ENCODE measurements at places on chromosomes 2 and 18.
A peak's percentile ranks its signal among the peaks of the same experiment; 100 is the strongest.

- DNase-seq, result peak; percentile 29
These were observed 33.4 kb downstream of the ITGA6 start for GRCh38 chr2:172460780-172461201.

GRCh38 chr2:3656762-3657721 lies 958 bp upstream of the ALLC start:
- no peak for DNase-seq

DNA sequence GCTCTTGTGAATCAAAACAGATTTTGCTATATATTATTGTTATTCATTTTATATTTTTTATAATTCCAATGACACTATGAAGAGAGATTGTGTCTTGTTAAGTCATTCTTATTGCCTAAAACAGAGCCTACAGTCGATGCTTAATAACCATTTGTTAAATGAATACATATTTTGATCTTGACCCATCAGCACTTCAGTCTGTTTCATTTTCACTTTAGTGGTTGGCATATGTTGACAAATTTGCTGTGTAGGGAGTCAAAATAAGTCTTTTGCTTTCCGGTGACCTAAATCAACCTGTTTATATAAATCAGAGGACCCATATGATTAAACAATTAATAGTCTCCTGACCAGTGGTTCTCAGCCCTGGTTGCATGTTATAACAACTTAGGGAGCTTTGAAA lies 97.1 kb downstream of the TXNL1 start:
- no peak for DNase-seq

- no peak for DNase-seq
These were observed 97.3 kb upstream of the CHAC2 start for GRCh38 chr2:53670331-53670730.

DNA sequence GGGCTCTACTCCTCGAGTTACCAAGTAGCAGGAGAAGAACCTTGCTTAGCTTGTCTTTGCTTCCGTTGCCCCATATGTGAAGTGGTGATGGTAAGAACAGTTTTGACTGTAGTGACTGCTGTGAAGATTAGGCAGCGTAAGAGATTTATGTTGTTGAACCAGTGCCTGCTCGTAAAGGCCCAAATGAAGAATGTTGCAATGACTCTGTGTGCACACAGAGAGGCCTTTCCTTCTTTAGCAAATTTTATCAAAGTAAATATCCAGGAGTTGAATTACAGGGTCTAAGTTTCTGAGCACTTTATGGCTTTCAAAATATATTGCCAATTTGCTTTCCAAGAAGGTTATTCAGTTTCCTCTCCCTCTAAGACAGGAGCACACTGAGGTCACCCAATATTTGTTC lies 14.5 kb downstream of the NTSR2 start:
- peak; percentile 27 for DNase-seq

DNA sequence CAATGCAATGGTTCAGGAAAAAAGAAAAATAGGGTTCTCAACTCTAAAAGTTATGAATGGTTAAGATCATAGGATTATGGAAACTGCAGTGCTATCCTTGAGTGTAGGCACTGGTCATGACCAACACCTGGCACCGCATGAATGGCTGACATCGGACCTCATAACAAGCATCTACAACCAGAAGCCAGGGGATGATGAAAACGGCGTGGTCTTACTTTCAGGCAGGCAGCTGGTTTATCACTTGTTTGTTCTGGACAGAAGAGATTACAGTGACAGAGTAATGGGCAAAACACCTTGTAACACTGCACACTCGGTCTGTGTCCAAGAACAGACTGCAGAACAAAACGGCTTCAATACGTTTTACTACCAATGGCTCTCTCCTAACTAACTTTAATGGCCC lies 132.8 kb downstream of the STK39 start:
- no peak for DNase-seq

DNA sequence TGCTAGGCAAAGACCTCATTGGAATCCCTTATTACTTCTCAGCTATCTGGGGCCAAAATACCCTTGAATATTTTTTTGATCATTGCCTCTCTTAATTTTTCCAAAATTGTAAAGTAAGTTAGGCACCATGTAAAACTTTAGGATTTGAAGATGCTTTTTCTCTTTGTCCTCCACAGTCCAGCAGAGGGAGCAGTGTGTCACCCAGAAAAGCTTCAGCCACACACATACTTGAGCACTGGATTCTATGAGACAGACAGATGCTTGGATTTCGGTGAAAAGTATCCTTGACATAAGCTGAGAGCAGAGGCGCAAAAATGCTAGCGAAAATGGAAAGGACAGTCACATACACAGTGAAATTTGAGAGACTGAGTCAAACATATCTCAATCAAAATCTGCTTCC lies 74.7 kb upstream of the KCNJ3 start:
- DNase-seq, result no peak

DNA sequence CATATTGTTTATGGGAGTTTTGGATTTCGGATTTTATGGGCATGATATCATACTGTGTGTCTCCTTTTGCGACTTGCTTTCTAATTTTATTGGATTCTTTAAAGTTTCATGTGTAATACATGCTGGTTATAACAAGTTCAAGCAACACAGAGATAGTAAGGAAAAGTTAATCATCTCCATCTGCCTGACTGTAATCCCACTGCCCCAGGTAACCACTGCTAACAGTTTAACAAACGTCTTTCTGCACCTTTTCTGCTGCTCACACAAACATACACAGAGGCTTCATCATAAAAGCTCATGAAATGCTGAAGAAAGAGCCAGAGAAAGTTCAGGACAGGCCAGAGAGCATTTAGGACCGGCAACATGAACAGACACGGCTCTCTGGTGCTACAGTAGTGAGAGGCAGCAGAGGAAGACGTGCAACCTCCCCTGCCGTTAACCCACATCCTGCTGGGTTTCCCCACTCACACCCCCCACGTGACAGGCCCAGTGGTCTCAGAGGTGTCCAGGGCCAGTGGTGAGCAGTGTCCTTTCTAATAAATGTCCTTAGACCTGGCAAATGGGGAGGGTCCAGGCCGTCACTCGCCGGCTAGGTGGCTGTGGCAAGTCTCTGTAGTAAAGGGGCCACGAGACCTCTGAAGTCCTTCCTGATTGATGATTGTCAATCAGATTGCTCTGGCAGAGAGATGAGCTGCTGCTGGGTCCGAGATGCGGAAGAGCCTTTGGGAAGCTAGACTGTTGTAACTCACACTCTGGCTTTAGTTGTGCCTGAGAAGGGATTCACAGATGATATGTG lies 43.0 kb upstream of the SLC1A4 start:
- no peak for DNase-seq

- no peak for DNase-seq
These were observed 49.0 kb upstream of the BIN1 start for GRCh38 chr2:127155947-127156346.

- no peak for DNase-seq
These were observed 99.4 kb upstream of the PID1 start for GRCh38 chr2:229370509-229370908.

DNA sequence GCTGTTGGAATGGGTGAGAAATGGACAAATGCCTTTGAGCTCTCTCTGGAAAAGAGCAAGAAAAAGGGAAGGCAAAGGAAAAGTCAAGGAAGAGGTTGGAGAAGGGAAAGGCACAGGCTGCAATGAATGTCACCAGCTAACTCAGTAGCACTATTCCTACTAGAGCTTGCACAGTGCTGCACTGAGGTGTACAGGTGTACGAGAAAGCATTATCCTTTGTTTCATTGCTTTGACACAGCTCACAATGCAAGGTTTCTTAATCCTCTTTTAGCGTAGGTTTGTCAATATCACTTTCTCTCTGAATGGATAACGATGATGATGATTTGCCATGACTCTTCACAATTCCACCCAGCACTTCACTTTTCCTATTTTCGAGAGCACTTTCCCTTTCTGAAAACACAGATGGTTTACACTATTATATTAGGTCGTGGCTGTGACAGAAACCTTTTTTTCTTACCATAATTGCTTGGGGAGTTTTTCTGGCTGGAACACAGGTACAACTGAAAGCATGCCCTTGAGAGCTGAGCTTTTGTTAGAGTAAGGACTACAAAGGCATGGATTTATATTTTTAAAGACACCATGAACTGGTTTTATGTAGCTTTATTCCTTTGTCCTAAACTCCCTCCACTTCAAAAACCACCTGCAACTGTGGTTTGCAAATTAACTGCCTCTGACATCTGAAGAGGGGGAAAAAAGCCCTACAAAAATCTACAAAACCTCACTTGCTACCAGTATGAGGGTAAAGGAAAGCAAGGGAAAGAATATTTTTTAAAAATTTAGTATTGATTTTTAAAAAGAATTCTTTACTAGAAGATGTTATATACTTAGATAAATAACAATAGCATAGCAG lies 265.5 kb downstream of the TGIF1 start:
- no peak for DNase-seq

GRCh38 chr18:57925706-57926105 lies 118.3 kb upstream of the NEDD4L start:
- DNase-seq, result peak; percentile 10

GRCh38 chr2:208945719-208946256 lies 478.1 kb upstream of the MAP2 start:
- no peak for DNase-seq

All from AG09309 (cell line).